ENCODE measurements at places on chromosomes 3 and 15.

- no peak for DNase-seq
These were observed 1063.0 kb upstream of the GBE1 start for GRCh38 chr3:82824491-82824890.

DNA sequence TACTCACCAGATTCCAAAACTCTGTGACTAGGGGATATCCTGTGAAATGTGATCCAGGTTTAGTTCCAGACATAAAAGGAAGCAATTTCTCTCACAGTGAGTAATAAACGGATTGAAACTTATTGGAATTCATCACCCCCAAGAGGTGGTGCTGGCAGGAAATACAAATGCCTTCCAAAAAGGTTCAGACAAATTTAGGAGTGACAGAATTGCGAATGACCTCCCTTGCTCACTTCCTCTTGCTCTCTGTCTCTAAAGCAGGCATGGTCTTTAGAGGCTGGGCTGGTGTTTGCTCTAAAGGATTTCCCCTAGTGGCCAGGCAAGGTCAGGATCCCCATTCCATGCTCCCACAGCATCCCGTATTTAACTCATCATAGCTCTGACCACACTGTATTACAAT lies 449.4 kb upstream of the PPP2R3A start:
- peak; percentile 3 for DNase-seq

- no peak for DNase-seq
These were observed 109.8 kb downstream of the RPL22L1 start for GRCh38 chr3:170760174-170760526.

DNA sequence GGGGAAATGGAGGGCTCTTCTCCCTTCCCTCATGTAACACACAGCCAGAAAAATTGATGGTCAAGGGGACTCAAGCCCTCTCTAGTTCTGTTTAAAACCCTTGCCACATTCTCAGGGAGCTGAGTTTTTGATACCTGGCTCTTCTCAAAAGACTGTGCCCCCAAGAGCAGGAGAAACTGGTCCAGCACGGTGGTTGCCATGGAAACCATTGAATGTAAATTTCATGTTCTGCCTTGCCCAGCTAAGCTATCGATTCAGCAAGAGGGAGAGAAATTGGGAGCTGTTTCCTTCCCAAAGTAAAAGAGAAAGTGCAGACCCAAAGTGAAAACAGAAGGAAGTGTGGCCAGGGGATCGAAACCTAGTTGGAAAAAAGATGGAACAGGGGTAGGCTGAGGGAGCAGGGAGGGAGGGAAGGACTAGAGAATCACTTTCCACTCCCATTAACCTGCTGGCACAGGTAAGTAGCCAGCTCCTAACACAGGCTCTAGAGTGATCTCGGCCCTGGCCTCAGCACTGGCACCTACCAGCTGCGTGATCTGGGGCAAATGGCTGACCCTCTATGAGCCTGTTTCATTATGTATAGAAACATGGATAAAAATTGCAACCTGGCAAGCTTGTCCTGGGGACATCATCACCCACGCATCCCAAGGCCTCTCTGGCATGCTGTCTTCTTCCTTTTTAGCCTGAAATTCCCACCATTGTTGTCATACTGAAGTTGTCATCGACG lies 140.9 kb downstream of the TPRA1 start:
- no peak for DNase-seq

DNA sequence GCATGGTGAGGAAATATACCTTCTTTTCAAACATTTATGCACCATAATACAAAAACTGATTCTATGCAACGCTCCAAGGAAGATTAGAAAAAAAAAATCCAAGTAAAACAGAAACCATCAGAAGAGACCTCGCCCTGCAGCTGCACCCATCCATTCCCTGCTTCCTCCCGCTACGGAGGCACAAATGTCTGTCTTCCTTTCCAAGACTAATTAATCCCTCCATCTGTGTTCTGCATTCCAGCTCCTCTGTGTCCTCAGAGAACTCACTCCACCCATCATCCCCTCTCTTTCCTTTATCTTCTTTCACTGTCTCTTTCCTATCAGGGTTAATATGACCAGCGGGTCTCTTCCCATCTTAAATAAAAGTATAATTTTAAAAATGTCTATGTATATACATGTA lies 196.1 kb downstream of the ADAMTSL3 start:
- DNase-seq, result no peak

- DNase-seq, result no peak
These were observed 277.2 kb downstream of the UBE2E2 start for GRCh38 chr3:23480329-23480714.

DNA sequence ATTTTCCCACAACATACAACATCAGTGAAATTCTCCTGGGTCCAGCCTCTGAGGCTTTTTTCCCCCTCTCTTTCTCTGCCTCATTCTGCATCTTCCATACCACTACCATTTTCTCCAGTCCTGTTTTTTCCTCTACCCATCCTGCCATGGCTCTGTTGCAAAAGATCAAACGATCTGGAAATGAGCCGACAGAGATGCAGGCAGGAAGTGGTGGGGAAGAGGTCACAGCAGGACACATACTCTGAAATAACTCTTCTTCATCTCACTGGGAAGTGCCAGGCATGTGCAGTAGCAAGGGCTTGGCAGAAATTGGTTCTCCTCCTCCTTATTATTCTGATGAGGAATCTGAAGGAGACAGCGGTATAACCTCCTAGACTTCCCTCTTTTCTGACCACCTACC lies 114.3 kb downstream of the CORO2B start:
- no peak for DNase-seq

GRCh38 chr3:180267202-180267843 lies 230.6 kb upstream of the PEX5L start:
- DNase-seq, result no peak

- DNase-seq, result no peak
These were observed 939.9 kb downstream of the VGLL3 start for GRCh38 chr3:86051058-86051457.

DNA sequence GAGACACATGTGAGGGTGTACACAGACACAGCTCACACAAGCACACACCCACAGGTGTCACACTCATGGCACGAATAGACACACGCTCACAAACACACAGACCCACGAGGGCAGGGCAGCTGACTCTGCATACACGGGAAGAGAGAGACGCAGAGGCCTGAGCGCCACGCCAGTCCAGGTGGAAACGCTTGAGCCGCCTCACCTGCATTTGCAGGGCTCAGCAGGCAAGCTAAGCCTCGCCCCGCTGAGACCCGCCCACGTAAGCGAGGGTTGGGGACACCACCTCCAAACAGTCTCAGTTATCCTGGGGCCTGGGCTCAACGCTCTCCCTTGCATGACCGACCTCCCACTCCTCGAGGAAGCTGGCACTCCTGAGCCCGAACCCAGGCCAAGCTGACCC lies 73.2 kb downstream of the TLE3 start:
- no peak for DNase-seq

- peak; percentile 13 for DNase-seq
These were observed 125.7 kb downstream of the STAG1 start for GRCh38 chr3:136626493-136626892.

DNA sequence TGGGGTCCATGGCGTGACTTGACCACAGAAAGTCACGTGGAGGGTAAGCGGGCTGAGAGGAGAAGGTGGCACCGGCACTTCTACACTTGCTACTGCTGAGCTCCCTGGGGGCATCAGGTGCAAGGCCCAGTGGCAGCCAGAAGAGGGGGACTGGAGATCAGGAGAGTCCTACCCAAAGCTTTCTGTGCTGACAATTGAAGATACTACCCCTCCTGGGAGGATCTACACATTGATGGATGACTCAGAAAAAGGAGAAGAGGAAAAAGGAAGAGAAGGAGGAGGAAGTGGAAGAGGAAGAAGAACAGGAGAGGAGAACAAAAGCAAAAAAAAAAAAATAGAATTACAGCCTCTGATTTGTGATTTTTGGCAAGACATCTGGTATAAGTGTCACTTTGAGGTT lies 41.2 kb downstream of the MYO5C start:
- no peak for DNase-seq

DNA sequence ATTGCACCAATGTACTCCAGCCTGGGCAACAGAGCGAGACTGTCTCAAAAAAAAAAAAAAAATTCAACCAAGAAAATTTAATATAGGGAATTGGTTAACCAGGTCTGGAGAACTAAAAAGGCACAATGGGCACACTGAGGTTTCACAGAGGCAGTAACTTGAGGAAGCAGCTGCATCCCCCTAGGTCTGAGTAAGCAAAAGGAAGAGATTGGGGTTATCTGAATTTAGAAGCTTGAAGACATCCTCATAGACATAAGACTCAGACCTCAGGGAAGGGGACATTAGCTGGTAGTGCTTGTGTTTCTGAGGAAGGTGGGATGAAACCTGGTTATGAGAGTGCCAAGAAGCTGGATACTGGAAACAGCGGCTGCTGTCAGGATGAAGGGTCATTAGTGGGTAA lies 50.1 kb upstream of the LEKR1 start:
- DNase-seq, result no peak

- DNase-seq, result no peak
These were observed 83.5 kb upstream of the ABHD17C start for GRCh38 chr15:80611543-80612080.

GRCh38 chr3:88058581-88059379 lies at the start of the genes CGGBP1 and ZNF654:
CGGBP1 (minus strand) TSS chr3:88059005; CDS start chr3:88055976, 3,029 bp downstream.
ZNF654 (plus strand) TSS chr3:88059255; CDS start chr3:88059320, 65 bp downstream.
- peak; percentile 94 for DNase-seq

GRCh38 chr3:43950775-43951174 lies 260.0 kb downstream of the ABHD5 start:
- DNase-seq, result no peak

DNA sequence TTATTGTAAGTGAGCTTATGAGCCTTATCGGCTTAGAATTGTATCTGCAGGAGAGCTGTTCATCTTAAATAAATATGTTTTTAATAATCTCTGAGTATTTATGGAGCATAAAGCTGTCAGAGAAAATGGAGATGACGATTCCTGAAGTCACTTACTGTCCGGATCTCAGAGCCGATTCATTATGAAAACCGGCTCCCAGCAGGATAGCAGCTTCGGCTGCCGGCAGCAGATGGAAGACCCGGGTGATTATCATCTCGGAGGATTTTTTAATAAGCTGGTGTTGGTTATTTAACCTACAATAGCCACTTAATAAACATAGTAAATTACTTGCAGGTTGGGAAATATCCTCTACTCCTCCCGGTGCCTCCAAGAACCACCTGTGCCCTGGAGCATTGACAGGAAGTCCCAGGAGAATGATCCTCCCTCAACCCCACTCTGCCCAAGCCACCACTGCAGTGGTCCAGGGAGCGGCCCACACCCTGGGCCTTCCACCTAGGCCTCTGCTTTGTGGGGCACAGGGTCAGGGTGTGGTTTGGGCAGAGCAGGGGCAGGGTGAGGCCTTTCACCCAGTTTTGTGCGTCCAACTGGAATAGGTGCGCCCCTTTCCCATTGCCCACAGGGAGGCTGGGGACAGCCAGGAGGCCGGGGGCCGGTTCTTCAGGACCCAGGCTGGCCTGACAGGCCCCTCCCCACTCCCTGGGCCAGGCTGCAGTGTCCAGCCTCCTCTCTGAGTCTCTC lies 42.2 kb upstream of the PRR23E start:
- DNase-seq, result no peak

- no peak for DNase-seq
These were observed 67.7 kb downstream of the KLHL25 start for GRCh38 chr15:85727068-85727467.

GRCh38 chr15:57495041-57495440 lies 96.7 kb upstream of the MYZAP start:
- DNase-seq, result no peak

DNA sequence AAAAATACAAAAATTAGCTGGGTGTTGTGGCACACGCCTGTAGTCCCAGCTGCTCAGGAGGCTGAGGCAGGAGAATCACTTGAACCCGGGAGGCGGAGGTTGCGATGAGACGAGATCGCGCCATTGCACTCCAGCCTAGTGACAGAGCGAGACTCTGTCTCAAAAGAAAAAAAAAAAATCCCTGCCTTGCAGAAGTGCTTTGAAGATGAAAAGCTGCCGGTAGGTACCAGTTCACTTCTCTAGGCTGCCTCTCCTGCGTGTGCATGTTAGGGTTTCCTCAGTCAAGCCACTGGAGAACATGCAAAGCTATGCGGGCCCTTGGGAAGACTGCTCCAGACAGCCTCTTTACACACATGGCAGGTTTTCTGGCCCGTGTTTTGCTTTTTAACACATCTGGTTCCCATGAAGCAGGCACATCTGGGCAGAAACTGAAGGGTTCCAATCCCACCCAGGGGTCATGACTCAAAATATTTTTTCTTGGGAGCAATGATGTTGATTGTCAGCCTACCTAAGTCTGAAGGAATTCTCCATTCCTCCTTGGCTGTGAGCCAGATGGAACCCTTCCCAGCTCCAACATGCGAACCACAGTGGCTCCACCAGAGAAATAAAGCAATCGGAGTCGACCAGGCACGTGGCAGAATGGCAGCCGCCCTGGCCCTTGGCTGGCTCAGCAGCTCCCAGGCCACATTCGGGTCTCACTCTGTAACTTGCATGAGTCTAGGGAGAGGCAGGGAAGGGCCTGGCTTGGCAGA lies 29.6 kb downstream of the MGLL start:
- no peak for DNase-seq

DNA sequence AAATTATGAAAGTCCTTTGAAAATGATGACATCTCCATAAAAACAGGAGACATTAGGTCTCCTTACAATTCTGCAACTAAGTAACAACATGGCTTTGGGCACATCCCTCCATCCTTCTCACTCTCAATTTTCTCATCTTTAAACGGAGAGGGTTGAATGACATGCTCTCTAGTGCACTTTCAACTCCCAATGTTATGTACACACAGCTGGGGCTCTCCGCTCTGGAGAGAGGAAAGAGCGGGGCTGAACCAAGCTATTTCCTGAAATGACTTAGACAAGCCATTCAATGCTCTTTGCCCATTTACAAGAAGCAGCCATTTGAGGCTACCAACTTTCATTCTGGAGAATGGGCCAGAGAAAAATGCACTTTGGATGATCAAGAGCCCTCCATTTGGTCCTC lies 144.2 kb upstream of the BNIP2 start:
- DNase-seq, result no peak

GRCh38 chr3:54507876-54508460 lies 385.6 kb downstream of the CACNA2D3 start:
- DNase-seq, result no peak
